ENCODE measurements at places on chromosomes 2 and 18. TPM values are rescaled to one million over a fixed set of nuclear protein-coding genes. Genes with fewer than 3 reads are reported as not detected.
A peak's percentile ranks its signal among the peaks of the same experiment; 100 is the strongest.

DNA sequence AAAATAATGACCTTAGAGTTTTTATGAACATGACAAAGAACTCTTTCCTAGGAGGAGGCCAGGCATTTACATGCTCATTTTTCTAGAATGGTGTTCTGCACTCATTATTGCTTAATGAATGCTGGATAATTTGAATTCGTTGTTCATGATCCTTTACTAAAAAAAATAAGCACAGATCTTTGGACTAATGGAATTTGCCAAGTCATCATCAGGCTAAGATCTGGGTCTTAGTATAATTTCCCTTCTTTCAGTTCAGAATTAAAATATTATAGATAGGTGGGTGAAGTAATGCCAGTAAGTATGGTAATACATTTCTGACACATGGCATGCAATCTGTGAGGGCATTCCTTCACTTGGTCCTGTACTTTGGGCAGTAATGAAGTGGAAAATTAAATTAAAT, 143.8 kb upstream of the AQP4 start:
- H3K4me1 ChIP-seq = no peaks in the 10 kb centered on the region
- H3K27ac ChIP-seq = no peak overlapping the region
- no peak overlapping the region for H3K4me3 ChIP-seq

The FAM228A gene
- 4.8 TPM for total RNA-seq

DNA sequence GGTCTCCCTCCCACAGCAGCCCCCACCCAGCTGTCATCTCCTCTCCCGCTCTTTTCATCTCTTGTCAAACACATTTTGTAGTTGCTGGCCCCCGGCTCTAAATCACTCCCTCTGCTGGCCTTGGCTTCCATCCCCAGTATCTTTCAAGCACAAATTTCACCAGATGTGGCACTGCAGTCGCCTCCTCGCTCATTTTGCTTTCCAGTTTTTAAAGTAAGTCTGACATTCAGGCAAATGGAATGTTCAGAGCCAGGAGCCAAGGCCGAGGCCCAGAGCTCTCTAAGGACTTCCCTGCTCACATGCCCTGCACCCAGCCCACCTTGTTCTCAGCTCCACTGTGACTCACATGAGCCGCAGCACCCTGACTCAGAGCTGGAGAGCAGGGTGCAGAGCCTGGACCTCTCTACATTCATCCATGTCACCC, 158.4 kb downstream of the GALNT14 start:
- H3K36me3 ChIP-seq = no peaks in the 10 kb centered on the region
- no peaks in the 10 kb centered on the region for H3K4me1 ChIP-seq
- no peaks in the 10 kb centered on the region for H3K27me3 ChIP-seq
- H3K4me3 ChIP-seq = no peak overlapping the region

DNA sequence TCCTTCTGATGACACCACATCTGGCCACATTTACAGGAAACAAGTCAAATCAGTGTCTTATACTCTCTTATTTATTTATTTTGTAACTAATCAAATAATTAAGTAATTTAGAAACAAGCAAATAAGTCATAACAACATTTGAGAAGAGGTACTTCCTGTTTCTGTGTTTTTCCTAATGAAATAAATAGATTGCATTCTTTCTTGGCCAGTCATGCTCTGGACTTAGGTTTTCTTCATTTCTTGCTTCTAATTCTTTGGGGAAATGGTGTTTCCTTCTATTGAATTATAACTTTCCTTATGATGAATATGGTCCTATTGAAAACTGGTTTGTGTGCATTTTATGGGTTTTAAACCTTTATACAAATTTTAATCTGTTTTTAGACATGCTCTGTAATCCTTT, 546.4 kb downstream of the LRRTM4 start:
- H3K4me1 ChIP-seq = no peaks in the 10 kb centered on the region
- H3K27me3 ChIP-seq = no peaks in the 10 kb centered on the region
- no peak overlapping the region for H3K27ac ChIP-seq
- no peak overlapping the region for H3K4me3 ChIP-seq

DNA sequence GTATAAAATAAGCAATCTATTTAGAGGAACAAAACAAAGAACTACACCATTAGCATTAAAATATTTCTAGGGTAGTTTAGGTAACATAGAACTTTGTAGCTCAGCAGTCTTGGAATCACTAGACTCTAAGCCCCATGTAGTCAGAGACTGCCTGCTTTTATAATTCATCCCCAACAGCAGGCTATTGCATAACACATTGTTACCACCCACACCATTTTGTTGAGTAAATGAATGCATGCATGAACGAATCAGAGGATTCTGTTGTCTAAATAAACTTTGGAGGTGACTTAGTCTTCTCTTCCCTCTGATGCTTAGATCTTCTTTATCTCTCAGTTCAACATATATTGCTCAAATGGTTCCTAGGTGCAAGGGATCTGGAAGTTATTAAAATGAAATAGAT, 167.6 kb upstream of the TNP1 start:
- H3K27me3 ChIP-seq = peaks cover 4% of the 10 kb centered on the region
- H3K4me1 ChIP-seq = no peaks in the 10 kb centered on the region
- H3K36me3 ChIP-seq = no peaks in the 10 kb centered on the region
- no peak for DNase-seq
- H3K4me3 ChIP-seq = no peak overlapping the region

The CLEC4F gene
- total RNA-seq = 0.23 TPM

GRCh38 chr2:45943219-45944044, 292.0 kb downstream of the PRKCE start:
- DNase-seq = no peak
- no peaks in the 10 kb centered on the region for H3K36me3 ChIP-seq
- H3K27ac ChIP-seq = no peak overlapping the region
- no peak overlapping the region for H3K4me3 ChIP-seq

- no peak for DNase-seq
- no peak overlapping the region for H3K4me3 ChIP-seq
- H3K27me3 ChIP-seq = no peaks in the 10 kb centered on the region
- no peaks in the 10 kb centered on the region for H3K36me3 ChIP-seq
- H3K4me1 ChIP-seq = no peaks in the 10 kb centered on the region
Observed at GRCh38 chr2:142065156-142065555, 65.7 kb downstream of the LRP1B start.

GRCh38 chr2:44389895-44390294, 28.1 kb downstream of the CAMKMT start:
- no peaks in the 10 kb centered on the region for H3K36me3 ChIP-seq
- H3K27ac ChIP-seq = no peak overlapping the region
- no peaks in the 10 kb centered on the region for H3K4me1 ChIP-seq
- H3K27me3 ChIP-seq = no peaks in the 10 kb centered on the region

DNA sequence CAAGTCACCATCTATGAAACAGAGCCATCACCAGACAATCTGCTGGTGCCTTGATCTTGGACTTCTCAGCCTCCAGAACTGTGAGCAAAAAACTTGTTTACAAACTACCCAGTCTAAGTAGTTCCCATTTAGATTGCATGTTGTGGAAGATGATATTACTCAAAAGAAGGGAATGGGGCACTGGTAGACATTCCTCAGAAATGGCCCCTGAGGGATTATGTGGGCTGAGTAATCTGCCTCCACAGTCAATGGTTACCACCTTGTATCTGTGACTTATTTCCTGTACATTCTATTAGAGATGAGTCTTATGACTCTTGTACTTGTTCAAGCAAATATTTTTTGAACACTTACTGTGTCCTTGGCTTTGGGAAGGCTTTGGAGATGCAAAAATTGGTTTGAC, 160.4 kb downstream of the NUP35 start:
- no peak for DNase-seq
- no peaks in the 10 kb centered on the region for H3K36me3 ChIP-seq
- no peak overlapping the region for H3K27ac ChIP-seq
- no peaks in the 10 kb centered on the region for H3K4me1 ChIP-seq

DNA sequence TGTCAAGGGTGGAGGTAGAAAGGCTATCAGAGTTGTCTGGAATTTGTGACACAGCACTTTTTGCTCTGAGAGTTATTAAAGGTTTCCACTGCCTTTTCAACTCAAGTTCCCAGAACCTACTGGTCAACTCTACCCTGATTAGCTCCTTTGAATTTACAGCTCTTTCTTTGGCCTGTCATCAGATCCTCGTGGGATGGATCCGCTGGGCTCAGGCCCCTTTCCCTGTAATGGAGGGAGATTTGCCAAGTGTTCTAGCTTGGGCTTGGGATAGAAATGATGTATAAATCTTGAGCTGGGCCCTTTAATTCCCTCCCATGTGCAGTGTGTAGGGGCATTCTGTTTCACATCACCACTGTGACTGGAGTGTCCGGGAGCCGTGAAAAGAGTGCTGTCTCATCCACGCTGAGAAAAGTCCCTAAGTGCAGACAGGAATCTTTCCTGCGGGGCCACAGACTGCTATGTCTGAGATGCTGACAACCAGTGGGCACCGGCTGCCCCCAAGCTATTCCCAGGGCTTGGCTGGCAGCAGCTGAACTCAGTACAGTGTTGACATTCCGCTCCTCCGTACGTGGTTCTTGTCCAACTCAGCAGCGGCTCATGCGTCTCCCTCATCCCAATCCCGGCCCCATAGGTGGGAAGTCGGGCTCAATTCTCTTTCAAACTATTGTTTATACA, 46.9 kb upstream of the ARHGAP28 start:
- no peak for DNase-seq
- H3K4me1 ChIP-seq = no peaks in the 10 kb centered on the region
- no peak overlapping the region for H3K27ac ChIP-seq
- no peak overlapping the region for H3K4me3 ChIP-seq
- no peaks in the 10 kb centered on the region for H3K27me3 ChIP-seq

The MC4R gene
- total RNA-seq = not detected

The NEURL3 gene
- 8.9 TPM for total RNA-seq

GRCh38 chr2:119688616-119689015, 9.6 kb downstream of the TMEM177 start:
- H3K27ac ChIP-seq = no peak overlapping the region
- H3K27me3 ChIP-seq = no peaks in the 10 kb centered on the region
- no peak overlapping the region for H3K4me3 ChIP-seq
- DNase-seq = no peak

- no peak for DNase-seq
- H3K27me3 ChIP-seq = no peaks in the 10 kb centered on the region
- no peak overlapping the region for H3K27ac ChIP-seq
- H3K4me3 ChIP-seq = no peak overlapping the region
- no peaks in the 10 kb centered on the region for H3K36me3 ChIP-seq
Observed at GRCh38 chr2:190657474-190658255, 8.8 kb downstream of the NAB1 start.

The SERPINB11 gene
- 10.3 TPM for total RNA-seq

DNA sequence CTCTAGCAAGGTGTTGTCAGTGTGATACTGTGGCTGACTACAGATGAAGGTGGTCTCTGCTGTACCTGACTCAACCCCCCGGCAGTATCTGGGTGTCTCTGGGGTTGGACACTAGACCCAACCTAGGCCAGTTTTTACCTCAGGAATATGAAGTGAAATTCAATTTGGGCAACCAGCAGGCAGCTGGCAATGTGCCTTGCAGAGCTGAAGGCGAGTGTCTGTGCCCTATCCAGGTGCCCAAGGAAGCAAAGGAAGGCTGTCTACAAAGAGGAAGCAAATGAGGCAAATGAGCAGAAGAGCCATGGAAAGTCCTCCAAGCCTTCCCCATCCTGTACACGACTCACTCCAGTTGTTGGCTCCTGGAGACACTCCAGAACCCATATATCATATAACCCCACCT, 264.6 kb upstream of the AGAP1 start:
- H3K4me3 ChIP-seq = no peak overlapping the region
- H3K36me3 ChIP-seq = no peaks in the 10 kb centered on the region
- H3K4me1 ChIP-seq = no peaks in the 10 kb centered on the region
- no peak for DNase-seq
- H3K27ac ChIP-seq = no peak overlapping the region
- H3K27me3 ChIP-seq = no peaks in the 10 kb centered on the region

The GPR39 gene
- total RNA-seq = 5.3 TPM

GRCh38 chr18:58324824-58325480, 280.9 kb downstream of the NEDD4L start:
- no peak overlapping the region for H3K27ac ChIP-seq
- H3K27me3 ChIP-seq = no peaks in the 10 kb centered on the region
- no peak overlapping the region for H3K4me3 ChIP-seq
- peaks cover 5% of the 10 kb centered on the region for H3K36me3 ChIP-seq

DNA sequence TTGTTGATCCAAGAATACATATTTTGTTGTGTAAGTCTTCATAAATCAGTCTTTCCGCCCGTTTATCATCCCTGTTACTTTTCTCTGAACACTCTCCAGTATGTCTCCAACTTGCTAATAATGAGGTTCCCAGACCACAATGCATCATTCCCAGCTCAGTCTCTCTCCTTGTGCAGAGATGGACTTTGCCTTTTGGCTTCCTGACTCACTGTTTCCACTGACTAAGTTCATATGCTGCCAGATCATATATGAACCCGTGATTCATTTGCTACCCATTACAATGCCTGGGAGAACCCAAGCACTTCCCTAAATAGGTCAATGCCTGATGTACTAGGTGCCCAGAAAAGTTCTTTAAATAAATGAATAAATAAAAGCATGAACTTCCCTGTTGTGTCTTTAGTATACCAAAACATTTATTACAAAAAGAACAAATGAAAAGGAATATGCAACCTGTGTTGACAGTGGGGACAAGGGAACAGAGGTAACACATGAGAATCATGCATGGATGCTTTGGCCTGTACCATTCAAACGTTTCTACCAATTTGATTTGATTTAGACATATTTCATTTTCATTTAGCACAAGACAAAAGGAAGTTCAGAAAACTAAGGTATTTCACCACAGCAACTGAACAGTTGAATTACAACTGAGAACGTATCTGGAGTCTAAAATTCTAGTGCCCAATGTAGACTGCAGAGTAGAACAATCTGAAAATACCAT, 215.4 kb upstream of the HNRNPA3 start:
- no peak overlapping the region for H3K4me3 ChIP-seq
- H3K36me3 ChIP-seq = no peaks in the 10 kb centered on the region
- H3K4me1 ChIP-seq = no peaks in the 10 kb centered on the region
- H3K27ac ChIP-seq = no peak overlapping the region
- no peaks in the 10 kb centered on the region for H3K27me3 ChIP-seq

The CXCR1 gene
- 0.28 TPM for total RNA-seq

The MAPRE3 gene
- 12.0 TPM for total RNA-seq

DNA sequence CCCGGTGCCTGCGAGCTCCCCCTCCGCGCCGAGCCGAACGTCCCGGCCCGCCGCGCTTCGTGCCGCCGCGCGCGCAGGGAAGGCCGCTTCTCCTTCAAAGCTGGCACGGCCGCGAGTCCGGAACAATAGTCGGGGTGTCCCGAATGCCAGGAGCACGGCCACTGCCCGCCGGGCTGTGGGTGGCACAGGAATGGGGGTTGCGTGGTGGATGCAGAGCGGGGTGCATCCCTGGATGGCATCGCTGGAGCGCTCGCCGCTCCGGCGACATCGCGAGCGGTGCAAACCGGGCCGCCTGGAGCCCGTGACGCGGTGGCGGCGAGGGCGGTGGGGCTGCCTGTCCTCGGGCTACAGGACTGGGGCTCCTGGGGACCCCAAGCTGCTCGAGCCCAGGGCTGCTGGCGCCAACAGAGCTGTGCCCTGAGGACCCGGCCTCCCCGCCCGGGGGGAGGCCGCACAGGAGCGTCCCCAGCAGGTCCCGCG, 1.1 kb upstream of the SATB2 start:
- no peaks in the 10 kb centered on the region for H3K27me3 ChIP-seq
- H3K27ac ChIP-seq = peak overlapping the region; percentile 80
- H3K36me3 ChIP-seq = no peaks in the 10 kb centered on the region
- no peaks in the 10 kb centered on the region for H3K4me1 ChIP-seq
- peak overlapping the region; percentile 70 for H3K4me3 ChIP-seq
